T-cell (primary cell): ENCODE measurements at places on chromosomes 1 and 21.

GRCh38 chr1:24255226-24255625 is 63.9 kb upstream of the GRHL3 start:
- no peak for DNase-seq

GRCh38 chr21:25881524-25882376 is 147.0 kb downstream of the GABPA start:
- DNase-seq = peak; percentile 44

GRCh38 chr1:186183970-186184628 is 191.0 kb downstream of the TPR start:
- DNase-seq = no peak

- no peak for DNase-seq
These were observed 31.9 kb upstream of the SGIP1 start for GRCh38 chr1:66502086-66502485.

- no peak for DNase-seq
These were observed 92.8 kb downstream of the PIK3R3 start for GRCh38 chr1:46039571-46040052.

DNA sequence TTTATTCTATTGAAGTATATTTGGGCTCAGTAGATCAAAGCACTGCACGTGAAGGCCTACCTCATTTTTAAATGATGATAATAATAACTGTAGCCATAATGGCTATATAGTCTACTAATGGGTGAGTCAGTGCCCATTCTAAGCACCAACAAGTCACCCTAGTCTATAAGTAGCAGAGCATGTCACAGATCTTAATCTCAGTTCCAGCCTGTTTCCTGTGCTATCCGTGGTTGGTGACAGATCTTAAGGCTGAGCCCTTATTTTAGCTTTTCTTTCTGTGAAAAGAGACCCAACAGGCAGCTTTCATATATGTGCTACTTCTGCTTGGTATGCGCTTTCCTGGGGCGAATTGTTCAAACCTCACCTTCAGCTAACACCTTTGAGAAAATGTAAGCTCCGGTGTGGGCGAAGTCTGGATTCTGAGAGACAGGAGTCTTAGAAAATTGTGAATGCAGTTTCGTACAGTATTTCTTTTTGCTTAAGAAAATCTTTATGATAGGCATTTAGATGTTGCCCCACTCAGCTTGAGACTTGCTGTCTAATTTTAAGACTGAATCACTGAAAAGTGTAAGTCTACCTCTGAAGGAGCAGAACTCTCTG is 59.6 kb downstream of the FMN2 start:
- DNase-seq = no peak

DNA sequence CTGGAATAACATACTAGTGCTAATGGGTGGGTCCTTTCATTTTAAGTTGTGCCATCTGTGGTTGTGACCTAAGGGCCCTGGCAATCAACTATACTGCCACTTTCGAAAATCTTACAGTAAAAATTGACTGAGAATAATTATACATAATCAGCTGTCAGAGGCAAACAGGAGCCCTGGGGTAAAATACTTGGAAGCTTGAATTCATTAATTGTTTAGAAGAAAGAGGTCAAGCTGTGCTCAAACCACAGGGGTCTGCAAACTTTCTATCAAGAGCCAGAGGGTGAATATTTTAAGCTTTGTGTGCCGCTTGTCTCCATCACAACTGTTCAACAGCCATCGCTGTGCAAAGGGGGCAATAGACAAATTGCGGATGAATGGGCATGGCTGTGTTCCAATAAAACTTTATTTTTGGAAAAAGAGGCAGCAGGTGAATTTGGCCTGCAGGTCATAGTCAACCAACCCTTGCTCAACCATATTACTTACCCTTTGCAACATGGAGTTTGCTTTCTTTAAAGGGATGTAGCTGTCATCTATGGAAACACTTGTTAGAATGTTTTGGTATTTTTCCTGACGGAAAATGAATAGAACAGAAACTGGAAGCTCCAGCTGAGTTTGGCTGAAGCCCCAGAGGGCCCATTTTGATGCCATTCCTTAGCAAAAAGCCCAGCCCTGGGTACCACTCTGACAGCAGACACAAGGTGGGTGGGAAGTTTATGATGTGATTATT is 35.7 kb upstream of the USP1 start:
- no peak for DNase-seq
